Cortex of kidney (tissue), 1 donor: ENCODE measurements at places on chromosomes 1 and 21.

DNA sequence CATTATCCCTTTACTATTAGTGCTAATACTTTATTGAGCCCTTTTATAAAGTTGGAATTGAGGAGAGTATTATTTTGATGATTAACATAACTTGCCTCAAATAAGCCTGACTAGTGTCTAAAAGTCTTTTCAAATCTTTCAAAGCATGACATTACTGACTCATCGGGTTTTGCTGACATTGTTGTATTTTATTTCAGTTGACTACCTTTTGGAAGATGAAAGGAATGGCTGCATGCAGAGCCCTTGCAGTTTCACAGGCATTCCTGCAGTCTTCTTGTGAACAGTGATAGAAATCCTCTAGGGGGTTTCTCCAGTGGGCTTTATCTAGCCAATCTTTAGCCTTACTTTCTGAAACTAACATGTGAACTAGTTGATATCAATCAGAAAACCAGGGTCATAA is 43.0 kb upstream of the TMEM61 start:
- DNase-seq = no peak

DNA sequence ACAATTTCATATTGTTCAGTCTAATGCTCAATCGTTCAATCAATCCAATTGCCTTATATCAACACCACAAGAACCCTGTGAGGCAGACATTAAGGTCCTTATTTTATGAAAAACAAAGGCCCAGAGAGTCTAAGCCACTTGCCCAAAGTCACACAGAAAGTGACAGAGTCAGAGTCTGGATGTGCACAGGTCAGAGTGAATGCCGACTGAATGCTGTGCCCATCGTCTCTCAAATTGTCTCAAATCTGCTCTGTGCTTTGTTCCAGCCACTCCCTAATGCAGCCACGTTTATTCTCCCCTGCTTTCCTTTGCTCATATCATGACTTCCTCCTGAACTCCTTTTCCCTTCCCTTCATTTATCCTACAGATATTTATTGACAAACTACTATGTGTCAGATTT is 558.3 kb downstream of the MATN1 start:
- no peak for DNase-seq

DNA sequence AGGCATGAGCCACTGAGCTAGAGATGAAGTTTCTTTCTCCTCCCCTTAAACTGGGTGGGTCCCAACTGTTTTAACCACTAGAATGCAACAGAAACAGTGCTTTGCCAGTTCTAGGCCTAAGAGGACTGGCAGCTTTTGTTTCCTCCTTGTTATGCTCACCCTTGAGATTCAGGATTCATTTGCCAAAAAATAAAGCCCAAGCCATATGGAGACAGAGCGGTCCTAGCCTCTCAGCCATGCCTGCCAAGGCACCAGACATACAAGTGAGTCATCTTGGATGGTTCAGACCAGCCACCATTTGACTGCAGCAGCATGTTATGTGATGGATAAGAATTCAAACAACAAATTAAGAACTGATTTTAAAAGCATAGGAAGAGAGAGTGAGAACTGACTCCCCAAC is 38.1 kb upstream of the STUM start:
- DNase-seq = no peak

DNA sequence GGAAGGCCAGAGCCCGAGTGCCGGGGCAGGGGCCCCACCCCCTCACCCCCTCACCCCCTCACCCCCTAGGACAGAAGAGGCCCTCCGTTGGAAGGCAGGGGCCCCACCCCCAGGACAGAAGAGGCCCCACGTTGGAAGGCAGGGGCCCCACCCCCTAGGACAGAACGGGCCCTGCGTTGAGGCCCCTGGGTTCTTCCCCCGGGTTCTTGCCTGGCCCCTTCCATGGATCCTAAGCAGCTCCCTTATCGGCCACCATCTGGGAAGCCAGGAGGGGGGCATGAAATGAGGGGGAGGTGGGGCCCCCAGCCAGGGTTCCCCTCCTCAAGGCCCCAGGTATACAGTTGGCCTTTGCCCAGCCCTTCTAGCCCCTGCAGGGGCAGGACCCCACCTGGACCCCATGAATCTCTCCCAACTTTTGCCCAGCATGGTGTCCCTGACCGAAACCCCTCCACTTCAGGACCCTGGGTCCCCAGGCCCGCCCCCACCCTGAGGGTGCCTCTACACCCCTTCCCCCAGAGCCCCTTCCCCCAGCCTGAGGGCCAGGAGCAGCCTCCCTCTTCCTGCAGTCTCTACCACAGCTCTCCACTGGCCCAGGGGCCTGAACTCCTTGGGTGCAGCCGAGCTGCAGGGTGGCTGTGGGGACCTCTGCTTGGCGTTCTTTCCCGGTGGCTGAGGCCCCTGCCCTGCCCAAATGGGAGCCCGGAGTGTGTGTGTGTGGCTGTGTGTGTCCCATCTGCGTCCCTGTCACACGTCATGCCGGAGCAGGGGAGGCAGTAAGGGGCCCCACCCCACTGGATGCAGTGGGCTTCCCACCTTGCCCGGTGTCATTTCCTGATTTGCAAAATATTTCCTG is 4.3 kb upstream of the VWA1 start:
- DNase-seq = no peak

- DNase-seq = no peak
These were observed 10.9 kb upstream of the LRRC3 start for GRCh38 chr21:44444286-44444931.

DNA sequence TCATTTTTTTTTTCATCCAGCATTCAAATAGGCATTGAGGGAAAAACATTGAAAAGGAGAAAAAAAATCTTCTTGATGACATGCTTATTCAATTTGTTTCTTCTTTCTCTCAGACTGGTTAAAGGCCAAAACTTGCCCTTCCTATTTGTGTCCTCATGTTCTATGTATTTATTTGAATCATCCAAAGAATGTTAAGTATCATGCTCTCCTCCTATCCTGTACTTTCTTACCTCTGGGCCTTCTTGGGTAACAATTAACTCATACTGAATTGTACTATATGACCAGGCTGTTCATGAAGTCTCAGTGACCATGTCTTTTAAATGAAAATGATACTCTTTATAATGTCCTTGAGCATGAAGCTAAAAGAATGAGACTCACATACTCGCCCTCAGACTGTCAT is 36.5 kb upstream of the DENND1B start:
- no peak for DNase-seq

DNA sequence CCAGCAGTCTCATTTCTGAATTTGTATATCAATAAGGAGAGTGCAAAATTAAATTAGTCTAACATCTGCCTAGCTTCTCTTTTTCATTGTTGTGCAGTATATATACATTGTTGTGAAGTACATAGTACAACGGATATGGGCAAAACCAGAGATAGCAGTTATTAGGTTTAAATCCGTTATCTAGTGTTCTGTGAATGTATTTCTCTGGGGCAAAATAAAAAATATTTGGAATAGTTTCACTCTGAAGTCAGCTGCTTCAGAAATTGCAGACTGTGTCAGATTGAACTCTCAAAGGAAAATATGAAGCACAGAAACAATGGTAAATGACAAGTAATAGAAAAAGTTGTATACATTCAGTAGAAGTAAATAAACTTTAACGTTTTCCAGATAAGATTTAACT is 836.5 kb upstream of the CXADR start:
- DNase-seq = no peak

- DNase-seq = no peak
These were observed 19.8 kb upstream of the HSPG2 start for GRCh38 chr1:21956720-21957552.

- no peak for DNase-seq
These were observed 28.1 kb upstream of the KDM4A start for GRCh38 chr1:43621861-43622260.

GRCh38 chr1:84366786-84367185 is 31.5 kb upstream of the DNASE2B start:
- DNase-seq = no peak

DNA sequence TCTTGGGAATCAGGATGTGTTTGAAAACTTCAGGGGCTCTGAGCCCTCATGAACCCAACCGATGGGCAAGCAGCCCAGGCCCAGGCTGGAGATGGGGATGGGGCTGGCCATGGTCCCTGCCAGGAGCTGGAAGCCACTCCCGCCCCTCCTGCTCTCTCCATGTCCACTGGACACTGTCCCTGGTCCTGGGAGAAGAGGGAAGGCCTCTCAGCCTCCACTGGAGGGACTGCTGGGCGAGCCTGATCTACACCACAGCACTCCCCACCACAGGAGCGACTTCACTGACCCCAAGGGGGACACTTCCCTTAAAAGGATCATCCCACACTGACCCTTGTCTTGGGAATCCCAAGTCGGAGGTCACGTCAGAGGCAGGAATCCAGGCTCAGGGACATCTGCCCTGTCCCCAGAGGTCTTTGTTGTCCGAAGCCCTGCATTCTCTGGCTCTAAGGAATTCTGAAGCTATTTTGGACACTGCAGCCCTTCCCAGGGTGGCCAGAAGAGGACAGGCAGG is 16.9 kb upstream of the COL18A1 start:
- no peak for DNase-seq

- DNase-seq = no peak
These were observed 1.9 kb downstream of the PABPC4 start for GRCh38 chr1:39574646-39575045.
